ENCODE measurements at places on chromosomes 16 and 17. TPM values are rescaled to one million over a fixed set of nuclear protein-coding genes. Genes with fewer than 3 reads are reported as not detected.

GRCh38 chr16:65905331-65905730 lies 461.2 kb upstream of the CDH5 start:
- no peak for DNase-seq

- no peak for DNase-seq
Observed at GRCh38 chr16:58421529-58421928, 29.3 kb downstream of the GINS3 start.

DNA sequence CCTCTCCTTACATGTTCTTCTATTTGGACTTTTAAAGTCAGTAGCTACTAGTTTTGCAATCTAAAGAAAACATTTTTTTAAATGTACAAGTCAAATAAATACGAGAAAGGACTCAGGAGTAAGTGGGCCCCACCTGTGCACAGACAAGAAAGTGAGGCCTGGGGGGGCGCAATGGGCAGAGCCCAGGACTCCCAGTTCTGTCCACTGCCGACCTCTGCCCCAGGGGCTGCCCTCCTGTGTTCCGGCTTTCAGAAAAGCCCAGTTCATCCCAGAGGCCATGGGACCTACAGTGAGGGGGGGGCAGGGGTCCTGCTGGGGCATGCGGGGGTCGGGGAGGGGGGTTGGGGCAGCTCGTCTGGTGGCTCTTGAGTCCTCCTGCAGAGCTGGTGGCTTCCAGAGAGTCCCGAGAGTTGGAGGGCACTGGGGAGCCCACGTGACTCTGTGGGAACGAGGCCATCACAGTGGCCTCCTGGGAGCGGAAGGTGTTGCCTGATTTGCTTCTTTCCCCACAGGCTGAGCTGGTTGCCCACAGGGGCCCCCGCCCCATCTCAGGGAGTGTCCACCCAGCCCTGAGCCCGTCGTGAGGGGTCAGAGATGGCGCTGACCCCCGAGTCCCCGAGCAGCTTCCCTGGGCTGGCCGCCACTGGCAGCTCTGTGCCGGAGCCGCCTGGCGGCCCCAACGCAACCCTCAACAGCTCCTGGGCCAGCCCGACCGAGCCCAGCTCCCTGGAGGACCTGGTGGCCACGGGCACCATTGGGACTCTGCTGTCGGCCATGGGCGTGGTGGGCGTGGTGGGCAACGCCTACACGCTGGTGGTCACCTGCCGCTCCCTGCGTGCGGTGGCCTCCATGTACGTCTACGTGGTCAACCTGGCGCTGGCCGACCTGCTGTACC lies 2.4 kb downstream of the UTS2R start:
- DNase-seq = no peak

DNA sequence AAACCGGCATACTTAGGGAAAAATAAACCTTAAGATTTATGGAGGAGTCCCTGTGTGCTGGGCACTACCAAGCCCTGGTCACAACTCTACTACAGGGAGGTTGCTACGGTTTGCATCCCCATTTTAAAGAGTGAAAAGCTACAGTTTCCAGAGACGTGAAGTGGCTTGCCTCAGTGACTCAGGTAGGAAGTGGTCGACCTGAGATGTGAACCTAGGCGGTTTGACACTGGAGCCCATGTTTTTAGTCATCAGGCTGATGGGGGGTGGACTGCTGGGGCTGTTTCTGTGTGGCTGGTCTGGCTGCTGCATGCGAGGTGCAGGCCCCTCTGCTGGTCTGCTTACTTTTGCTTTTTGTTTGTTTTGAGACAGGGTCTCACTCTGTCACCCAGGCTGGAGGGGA lies 6.6 kb downstream of the COX6A2 start:
- peak; percentile 73 for DNase-seq

DNA sequence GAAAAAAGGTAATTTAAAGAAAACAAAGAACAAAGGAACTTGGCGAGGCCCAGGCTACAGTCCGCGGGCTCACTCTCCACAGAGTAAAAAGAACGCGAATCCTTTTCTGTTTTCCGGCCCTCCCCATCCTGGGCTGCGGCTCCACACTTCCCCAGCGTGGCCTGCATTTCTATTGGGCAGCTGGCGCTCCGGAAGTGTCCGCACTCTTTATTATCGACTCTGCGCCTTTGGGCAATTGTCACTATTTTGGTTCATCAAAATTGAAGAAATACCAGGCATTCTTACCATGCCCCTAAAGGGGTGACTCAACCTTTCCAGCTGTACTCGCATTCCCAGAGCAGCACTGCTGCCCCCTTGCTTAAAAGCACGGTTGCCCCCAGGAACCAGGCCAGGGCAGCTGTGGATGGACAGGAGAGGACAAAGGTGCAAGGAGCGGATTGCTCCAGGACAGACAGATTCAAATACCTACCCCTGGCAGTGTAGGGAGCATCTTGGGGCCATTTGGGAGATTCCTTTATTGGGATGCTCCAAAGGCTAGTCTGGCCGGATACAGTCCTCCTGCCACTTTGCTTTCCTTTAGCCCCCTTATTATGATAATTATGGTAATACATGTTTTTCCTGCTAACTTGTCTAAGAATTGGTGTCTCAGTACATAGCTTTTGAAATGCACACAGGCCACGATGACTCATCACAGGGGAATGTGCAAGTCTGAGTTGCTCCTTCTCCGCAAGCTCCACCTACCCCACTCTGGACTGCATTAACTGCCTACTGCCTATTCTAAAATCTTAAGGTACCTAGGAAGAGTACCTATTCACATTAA lies 985 bp upstream of the SLFN12 start:
- DNase-seq = peak; percentile 88

KCNG4 gene
- total RNA-seq = not detected

ELMO3 gene
- 3.8 TPM for total RNA-seq

SPNS2 gene
- 0.45 TPM for total RNA-seq

LMF1 gene
- 11.5 TPM for total RNA-seq

JUP gene
- total RNA-seq = 0.33 TPM

TP53TG3C gene
- not detected for total RNA-seq

DNA sequence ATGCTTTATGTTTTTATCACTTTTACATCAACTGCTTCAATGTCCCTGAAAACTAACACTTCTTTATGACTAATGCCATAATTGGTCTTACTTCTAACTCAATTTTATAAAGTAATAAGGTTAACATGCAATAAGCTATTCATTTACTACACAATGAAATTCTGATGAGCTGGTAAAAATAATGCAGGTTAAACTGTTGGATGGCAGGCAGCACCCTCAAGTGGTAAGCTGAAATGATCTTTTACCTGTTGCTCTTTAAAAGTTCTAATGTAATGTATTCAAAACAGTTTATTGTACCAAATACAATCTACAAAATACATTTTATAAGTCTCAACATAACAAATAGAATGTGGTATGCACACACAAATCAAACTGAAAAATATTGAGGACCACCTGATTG lies 1280.3 kb downstream of the CDH8 start:
- no peak for DNase-seq

GRCh38 chr17:784143-784542 lies 2.0 kb downstream of the MRM3 start:
- no peak for DNase-seq

DNA sequence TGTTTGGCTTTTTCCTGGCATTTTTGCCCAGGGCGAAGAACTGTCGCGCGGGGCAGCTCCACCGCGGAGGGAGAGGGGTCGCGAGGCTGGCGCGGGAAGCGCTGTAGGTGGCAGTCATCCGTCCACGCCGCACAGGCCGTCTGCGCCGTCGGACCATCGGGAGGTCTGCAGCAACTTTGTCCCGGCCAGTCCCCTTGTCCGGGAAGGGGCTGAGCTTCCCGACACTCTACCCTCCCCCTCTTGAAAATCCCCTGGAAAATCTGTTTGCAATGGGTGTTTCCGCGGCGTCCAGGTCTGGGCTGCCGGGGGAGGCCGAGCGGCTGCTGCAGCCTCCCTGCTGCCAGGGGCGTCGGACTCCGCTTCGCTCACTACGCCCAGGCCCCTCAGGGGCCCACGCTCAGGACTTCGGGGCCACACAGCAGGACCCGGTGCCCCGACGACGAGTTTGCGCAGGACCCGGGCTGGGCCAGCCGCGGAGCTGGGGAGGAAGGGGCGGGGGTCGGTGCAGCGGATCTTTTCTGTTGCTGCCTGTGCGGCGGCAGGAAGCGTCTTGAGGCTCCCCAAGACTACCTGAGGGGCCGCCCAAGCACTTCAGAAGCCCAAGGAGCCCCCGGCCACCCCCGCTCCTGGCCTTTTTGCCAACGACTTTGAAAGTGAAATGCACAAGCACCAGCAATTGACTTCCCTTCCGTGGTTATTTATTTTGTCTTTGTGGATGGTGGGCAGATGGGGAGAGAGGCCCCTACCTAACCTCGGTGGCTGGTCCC lies 2.3 kb upstream of the CBX4 start:
- DNase-seq = peak; percentile 56

SOX8 gene
- 1.0 TPM for total RNA-seq

PRDM7 gene
- total RNA-seq = not detected

- no peak for DNase-seq
Observed at GRCh38 chr16:47699106-47699505, 238.0 kb downstream of the PHKB start.

- DNase-seq = no peak
Observed at GRCh38 chr16:68385371-68385770, 62.9 kb downstream of the SMPD3 start.

GRCh38 chr16:55832773-55833691 lies at the start of gene CES1:
CES1 (minus strand) TSS chr16:55833096; CDS start chr16:55833055, 41 bp downstream.
- DNase-seq = no peak

- DNase-seq = no peak
Observed at GRCh38 chr16:89048871-89049422, 44.7 kb upstream of the ACSF3 start.

DNA sequence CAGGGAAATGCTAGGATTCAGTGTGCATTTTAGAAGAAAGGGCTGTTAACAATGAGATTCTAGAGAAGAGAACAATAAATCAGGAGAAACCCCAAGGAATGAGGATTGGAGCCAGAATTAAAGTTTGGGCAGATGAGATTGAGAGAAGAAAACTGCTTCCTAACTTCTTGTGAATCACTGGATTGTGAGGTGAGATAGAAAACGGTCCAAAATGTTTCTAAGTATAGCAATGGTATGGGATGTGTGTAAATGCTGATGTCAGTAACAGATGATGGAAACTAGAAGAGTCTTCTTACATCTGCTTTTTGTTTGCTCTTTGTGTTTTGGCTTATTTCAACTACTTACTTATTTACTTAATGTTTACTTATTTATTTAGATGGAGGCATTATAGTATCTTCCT lies 123.0 kb downstream of the KCNJ2 start:
- DNase-seq = no peak

CFAP97D1 gene
- total RNA-seq = not detected

GRCh38 chr16:14307059-14307526 lies 236.0 kb downstream of the MRTFB start:
- no peak for DNase-seq

VEZF1 gene
- total RNA-seq = 22.0 TPM

DNA sequence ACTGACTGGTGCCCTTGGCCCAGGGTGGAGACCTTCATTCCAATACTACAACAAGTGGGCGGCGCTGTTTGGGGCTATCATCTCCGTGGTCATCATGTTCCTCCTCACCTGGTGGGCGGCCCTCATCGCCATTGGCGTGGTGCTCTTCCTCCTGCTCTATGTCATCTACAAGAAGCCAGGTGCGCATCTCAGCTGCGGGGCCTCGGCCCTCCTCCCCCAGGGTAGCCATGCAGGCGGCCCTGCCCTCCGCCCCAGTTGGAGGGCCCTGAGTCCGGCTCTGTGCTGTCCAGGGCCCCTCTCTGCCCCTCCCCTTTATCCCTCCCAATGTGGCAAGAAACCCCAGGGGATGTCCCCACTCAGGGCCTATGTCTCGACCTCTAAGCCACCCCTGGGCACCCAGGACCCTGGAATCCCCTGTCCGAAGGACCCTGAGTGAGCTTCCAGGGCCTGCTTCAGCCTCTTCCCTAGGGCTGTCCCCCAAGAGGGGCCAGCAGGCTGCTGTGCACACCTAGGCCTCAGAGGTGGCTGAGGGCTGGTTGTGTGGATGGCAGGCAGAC lies 19.1 kb downstream of the SLC12A3 start:
- DNase-seq = no peak

GABARAP gene
- total RNA-seq = 152 TPM

GRCh38 chr17:77409282-77410161 lies 268.8 kb downstream of the SEC14L1 start:
- DNase-seq = peak; percentile 73

Measured in activated naive CD4-positive, alpha-beta T cell treated with anti-CD3 and anti-CD28 coated beads for 36 hours (primary cell).